Activated CD4-positive, alpha-beta T cell treated with anti-CD3 and anti-CD28 coated beads for 36 hours (primary cell): ENCODE measurements at places on chromosomes 13 and 19.

DNA sequence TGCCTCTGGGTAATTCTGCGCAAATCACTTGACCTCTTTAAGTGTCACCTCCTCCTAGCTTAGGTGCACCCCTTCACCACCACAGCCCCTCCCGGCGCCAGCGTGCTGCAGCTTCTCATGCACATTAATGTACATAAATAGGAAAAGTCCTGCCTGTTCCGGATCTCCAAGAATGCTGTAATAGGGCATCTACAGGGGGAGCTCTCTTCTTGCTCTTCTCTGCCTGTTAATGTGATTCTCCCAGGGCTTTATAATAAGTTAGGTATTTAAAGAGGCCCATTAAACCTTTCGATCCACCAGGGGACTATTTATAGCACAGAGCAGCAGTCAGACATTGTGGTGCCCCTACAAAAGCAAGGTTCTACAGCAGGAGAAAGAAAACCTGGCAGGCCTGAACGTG is 35.3 kb downstream of the SOX1 start:
- DNase-seq = no peak

GRCh38 chr19:21568816-21569493 is 63.6 kb downstream of the ZNF429 start:
- peak; percentile 92 for DNase-seq

DNA sequence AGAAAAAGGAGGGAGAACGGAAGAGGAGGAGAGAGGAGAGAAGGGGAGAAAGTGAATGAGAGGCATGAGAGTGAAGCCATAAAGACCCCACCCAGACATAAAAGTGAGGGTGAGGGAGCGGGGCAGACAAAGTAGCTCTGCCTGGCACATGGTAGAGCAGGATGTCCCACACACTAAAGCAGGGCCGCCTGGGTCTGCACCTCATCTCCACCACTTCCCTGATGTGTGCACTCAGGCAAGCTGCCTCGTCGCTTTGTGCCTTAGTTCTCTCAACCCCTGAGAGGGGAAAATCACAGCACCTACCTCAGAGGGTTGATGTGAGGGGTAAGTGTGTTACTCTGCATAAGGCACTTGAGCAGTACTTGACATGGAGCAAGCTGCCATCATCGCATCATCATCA is 488.1 kb downstream of the COG6 start:
- DNase-seq = no peak

- DNase-seq = no peak
Measured at GRCh38 chr19:35959968-35960320, 23.8 kb downstream of the LRFN3 start.
